Activated CD8-positive, alpha-beta memory T cell treated with anti-CD3 and anti-CD28 coated beads for 1 hour (primary cell): ENCODE measurements at places on chromosomes 3 and 15.

GRCh38 chr3:46878781-46879436 is 1.4 kb downstream of the PTH1R start:
- DNase-seq = no peak

- DNase-seq = no peak
Observed at GRCh38 chr3:160226026-160226907, 1.0 kb downstream of the C3orf80 start.

DNA sequence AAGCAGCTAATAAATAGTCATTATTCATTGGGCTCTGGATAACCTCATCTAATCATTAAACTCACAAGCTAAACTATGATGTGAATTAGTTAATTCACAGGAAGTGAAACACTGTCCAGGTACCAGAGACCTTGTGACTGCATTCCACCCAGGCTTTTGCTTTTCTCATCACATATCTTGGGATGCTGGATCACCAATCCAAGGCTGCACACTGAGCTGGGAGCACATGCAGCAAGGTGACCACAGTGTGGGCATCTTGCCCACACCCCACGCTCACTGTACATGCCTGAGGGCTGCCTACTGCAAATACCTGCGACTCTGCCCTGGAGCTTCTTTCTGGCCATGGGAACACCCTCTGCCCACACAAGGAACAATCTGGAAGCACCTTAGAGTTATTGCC is 40.6 kb upstream of the TNFAIP8L3 start:
- no peak for DNase-seq

- DNase-seq = no peak
Observed at GRCh38 chr3:22441711-22442110, 690.7 kb upstream of the ZNF385D start.

DNA sequence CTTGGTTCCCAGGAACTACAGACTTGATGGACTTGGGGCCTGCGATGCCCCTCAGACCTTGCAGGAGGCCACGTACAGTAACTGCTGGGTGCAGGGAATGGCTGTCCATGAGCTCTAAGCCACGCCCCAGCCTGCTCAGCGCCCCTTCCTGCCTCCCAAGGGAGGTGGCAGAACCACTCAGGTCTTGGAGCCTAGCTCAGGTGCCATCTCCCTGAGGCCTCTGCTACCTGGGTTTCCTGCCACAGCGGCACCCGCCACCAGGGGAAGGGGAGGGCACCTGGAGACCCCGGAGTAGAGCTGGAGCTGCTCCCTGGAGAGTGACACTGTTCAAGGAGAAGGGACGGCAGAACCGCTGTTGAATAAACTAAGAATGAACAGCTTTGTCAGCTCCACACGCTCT is 77.8 kb upstream of the RPL32 start:
- no peak for DNase-seq

GRCh38 chr3:52128118-52128683 is 26.0 kb downstream of the POC1A start:
- DNase-seq = no peak

- no peak for DNase-seq
Observed at GRCh38 chr3:11199902-11200845, 45.9 kb downstream of the HRH1 start.

DNA sequence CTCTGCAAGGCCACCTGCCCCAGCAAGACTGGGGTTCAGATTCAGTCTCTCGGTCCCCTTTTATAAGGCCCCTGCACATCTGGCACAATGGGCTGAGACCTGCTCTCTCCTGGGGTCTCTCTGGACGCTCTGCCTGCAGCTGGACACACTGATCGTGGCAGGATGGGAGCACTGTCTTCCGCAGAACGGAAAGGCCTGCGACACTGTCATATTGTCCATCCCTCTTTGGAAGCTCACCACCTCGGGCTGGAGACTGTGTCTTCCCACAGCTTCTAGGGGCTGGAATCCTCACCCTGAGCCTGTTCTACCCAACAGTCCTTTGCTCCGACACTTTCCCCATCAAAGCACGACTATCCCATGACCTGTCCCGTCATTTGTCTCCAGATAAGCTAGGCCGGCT is 11.5 kb upstream of the IGDCC4 start:
- DNase-seq = no peak

DNA sequence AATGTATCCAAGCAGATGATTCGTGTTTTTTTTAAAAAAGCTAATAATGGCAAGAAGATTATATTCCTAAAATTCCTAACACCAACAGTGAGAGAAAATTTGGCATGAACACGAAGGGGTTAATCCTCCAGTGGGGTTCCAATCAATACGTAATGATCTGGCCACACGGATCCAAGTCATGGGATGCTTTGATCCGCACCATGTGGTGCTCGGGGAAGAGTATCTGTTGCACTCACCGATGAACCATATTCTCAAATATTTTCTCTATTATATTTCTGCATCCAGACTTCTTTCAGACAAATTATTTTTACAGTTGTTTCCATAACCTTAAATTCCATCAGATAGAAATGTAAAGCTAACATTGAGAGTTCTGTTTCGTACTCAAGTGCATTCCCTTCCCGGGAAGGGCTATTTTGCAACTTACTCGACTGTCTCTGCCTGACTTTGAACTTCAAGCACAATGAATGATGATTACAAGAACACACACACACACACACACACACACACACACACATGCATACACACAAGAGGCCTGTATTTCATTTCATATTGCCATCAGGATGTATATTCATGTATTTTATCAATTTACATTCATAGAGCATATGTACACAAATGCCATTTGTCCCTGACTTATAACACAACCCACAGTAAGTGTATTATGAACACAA is 567.2 kb downstream of the FOXP1 start:
- no peak for DNase-seq

DNA sequence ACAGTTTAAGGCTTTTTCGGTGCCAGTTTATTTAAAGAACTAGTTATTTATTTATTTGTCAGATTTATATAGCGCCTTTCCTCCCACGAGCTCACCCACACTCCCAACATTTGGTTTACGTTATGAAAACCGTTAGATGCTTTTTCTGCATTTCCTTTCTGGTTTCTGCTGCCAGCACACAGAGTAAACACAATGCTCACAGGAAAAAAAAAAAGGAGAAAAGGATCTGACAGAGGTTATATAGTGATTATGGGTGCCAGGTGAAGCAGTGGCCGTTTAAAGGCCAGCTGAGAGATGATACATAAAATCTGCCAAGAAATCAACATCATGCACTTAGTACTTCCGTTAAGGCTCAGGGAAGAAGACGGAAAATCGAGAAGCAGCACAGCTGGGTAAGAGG is 37.9 kb downstream of the ETV5 start:
- no peak for DNase-seq

GRCh38 chr3:64078966-64079365 is 55.7 kb upstream of the PSMD6 start:
- no peak for DNase-seq

DNA sequence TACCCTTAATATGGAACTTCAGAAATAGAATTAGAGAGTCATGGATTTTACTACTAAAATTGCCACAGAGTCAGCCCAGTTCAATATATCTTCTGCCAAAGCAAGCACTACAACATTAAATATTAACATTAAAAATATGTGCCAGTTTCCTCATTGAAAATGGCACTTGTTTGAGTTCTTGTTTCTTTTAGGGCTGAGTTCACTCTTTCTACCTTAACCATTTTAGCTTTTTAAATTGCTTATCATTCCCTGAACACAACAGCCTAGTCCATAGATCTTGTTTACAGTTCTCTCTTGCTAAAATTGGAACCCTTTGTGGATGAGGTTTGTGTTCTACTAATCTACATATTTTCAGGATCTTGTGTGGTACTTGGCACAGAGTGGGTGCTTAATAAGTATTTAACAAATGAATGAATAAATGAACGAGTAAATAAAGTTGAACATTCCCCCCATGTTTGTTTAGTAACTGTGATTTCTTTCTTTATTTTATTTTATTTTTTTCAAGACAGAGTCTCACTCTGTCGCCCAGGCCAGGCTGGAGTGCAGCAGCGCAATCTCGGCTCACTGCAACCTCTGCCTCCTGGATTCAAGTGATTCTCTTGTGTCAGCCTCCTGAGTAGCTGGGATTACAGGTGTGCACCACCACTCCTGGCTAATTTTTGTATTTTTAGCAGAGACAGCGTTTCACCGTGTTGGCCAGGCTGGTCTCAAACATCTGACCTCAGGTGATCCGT is 46.0 kb upstream of the SLC7A14 start:
- no peak for DNase-seq

- no peak for DNase-seq
Observed at GRCh38 chr3:19901337-19901736, 32.7 kb downstream of the EFHB start.

DNA sequence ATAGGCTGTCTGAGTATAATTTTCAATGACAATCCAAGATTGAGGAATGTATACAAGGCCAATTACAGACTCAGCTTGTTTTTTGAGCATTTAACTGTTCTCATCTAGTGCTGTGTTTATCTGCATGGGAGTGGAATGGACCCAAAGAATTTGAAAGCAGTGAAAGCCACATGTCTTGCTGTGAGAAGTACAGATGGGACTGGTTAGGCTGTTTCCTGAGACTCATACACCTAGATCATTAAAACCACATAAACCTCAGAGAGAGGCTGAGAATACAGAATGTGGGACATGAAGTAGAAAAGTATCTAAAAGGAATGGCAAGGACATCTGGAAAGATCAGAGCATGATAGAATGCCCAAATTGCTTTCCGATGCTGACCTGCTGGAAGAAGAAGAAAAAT is 224.6 kb downstream of the NLGN1 start:
- no peak for DNase-seq

DNA sequence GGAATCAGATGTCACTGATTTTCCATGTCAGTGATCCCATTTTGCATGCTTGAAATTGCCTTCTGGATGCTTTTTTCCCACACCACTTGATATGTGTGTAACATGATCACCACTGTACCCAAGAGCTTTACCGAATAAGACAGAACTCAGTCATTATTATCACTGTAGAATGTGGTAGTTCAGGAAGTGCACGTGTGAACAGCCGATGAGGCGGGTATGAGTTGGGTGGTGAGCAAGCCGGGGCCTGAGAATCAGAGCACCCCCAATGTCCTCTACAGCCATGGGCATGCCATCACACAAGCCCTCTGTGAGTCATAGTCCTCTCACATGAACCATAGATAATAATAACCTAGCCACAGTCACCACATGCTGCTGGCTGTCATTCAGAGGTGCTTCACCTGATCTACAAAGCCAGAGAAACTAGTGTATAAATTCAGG is 470.8 kb downstream of the SOX2 start:
- no peak for DNase-seq

DNA sequence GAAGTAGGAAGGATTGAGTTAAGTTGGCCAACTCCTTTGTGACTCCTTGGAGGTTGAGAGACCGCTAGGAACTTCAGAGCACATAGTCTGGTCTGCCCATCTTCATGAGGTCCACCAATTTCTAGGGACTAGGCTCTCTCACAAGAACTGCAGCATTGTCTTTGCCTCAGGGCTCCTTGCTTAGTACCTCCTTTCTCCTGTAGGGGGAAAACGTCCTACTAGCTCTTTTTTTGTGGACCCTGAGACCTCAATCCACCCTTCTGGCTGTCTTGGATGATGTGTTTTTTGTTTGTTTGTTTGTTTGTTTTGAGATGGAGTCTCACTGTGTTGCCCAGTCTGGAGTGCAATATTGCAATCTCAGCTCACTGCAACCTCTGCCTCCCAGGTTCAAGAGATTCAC is 21.6 kb downstream of the REC114 start:
- DNase-seq = no peak

GRCh38 chr3:101879102-101879501 is 29.8 kb downstream of the NFKBIZ start:
- DNase-seq = no peak

DNA sequence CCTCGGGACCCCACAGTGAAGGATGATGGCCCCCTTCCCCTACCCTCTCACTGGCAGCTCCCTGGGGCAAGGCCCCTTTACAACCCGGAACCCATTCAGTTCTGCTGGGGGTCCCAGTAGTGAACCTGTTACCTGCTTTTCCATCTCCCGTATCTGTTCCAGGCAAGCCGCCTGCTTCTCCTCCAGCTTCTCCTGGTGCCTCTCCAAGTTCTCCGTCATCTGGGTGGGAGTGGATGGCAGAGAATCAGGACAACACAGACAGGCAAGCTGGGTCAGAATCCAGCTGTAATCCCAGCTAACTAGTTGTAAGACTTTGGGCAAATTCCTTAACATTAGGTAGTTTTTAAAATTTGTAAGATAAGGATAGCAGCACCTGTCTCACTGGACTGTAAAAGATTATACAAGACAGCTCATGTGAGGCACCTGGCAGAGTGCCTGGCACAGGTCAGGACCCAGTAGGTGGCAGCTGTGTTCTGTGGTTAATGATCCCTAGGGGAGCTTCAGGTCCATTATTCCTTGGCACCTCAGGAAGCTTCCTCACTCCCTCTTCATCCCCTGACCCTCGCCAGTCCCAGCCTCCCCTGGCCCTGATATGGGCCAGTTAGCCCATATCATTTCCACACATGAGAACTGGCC is 6.4 kb upstream of the ANKRD63 start:
- DNase-seq = no peak

DNA sequence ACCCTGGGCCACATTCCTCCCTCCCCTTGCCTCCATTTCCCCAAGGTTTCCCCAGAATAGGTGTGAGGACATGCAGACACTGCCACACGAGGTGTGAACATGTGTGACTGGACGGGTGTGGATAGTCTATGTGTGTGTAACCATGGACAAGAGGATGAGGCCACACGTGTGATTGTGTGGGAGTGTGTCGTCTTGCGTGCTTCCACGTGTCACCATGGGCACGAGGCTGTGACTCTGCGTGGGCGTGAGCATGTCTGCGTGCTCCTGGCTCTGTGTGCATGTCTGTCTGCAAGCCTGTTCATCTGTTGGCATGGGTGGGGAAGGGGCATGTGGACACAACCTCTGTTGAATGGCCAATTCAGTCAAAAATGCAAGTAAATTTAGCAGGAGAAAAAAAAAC is 6.2 kb upstream of the MYL3 start:
- no peak for DNase-seq

DNA sequence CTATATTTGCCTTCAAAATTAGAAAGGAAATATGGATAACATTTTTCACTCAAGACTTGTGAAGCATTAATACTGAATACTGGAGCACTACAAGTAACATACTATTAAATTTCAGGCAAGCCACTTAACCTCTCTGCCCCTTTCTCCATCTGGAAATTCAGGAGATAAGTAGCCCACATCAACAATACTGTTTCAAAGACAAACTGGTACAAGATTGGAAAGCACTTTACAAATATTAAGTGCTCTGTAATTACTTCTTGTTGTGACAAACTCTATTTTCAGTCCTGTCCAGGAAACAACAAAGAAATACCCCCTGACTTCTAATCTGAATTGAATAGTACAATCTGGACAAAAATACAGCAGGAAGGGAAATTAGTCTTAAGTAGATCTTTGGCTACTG is 49.3 kb downstream of the TMEM212 start:
- DNase-seq = no peak
